ENCODE measurements at places on chromosomes 11 and 22.

- no peak for DNase-seq
Measured at GRCh38 chr11:75873417-75874221, 58.6 kb downstream of the UVRAG start.

GRCh38 chr11:46296059-46296527 lies 18.6 kb downstream of the CREB3L1 start:
- no peak for DNase-seq

DNA sequence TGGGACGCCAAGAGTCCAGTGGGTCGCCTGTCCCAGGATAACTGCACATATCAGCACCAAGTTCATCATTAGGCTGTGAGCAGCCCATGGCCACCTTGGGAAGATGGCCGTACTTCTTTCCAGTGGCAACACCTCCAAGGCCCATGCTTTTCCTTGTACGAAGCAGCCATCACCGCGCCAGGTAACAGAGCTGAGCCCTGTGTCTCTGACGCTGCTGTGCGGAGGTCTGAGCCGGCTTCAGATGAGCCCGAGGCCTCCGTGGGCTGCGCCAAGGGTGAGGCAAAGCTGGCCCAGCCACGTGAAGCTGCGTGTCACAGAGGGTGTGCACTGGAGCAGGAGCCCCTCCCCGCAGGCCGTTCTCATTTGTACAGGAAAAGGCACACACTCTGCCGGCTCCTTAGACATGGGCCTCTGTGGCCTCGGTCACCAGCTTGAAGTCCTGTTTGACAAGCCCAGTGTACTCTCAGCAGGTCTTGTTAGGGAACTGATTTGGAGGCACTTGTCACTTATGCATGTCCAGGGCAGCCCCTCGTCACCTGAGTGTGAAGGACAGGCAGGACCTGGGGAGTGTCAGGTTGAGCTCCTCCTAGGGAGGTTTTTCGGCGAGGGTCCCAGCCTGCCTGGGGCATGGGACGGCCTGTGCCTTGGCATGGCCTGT lies 401.5 kb downstream of the TBC1D22A start:
- no peak for DNase-seq

- DNase-seq: no peak
Measured at GRCh38 chr22:37213218-37213855, 1.1 kb upstream of the SSTR3 start.

DNA sequence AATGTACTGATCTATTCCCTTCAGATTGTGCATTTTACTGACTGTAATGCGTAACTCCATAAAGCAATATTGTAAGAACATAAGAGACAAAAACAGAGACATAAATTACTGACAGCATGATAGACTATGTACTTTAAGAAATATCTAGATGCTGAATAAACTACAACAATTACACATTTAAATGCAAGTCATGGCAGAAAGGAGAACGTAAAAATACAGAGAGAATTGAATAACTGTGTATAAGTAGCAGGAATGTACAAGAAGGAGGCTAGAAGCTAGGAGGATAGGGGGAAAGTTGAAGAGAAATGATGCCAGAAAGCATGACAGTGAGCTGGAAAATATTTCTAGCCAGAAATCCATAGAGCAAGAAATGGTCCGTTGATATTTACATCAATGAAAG lies 74.0 kb upstream of the FAM181B start:
- no peak for DNase-seq

DNA sequence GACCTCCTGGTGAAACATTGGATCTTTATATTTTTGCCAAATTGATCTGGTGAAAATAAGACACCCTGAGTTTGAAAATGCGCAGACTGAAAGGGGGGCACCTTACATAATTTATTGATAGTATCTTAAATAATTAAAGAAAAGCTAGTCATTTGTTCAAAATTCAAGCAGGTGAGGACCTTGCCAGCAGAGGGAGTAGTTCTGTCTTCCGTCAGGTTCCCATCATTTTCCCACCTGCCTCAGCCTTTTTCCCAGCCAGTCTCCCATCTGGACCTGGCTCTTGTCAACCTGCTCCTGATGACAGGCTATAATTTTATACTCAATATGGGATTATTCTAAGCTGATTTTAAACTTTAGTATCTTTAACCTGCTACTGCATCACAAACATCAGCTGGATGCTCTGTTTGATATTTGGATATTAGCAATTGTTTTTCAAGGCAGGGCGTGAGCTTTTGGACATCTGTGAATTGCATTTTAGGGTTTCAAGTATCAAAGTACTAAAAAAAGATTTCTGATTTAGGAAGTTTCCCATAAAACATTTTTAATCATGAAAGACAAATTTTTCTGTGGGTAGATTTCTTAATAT lies 132.0 kb downstream of the ELP4 start:
- DNase-seq: peak; percentile 5

DNA sequence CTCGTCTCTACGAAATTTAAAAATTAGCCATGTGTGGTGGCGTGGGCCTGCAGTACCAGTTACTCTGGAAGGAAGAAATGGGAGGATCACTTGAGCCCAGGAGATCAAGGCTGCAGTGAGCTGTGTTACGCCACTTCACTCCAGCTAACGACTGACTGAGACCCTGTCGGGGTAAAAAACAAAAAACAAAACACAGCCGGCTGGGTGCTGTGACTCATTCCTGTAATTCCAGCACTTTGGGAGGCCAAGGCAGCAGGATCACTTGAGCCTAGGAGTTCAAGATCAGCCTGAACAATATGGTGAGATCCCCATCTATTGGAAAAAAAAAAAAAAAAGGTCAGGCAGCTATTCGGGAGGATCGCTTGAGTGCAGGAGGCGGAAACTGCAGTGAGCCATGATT lies 2.4 kb downstream of the PAFAH1B2 start:
- DNase-seq: no peak

- DNase-seq: peak; percentile 43
Measured at GRCh38 chr11:110077831-110078325, 15.3 kb upstream of the ZC3H12C start.

GRCh38 chr11:40405614-40406013 lies 1053.8 kb downstream of the LRRC4C start:
- no peak for DNase-seq

- no peak for DNase-seq
Measured at GRCh38 chr11:79042824-79043223, 398.0 kb downstream of the TENM4 start.

GRCh38 chr11:111302298-111302697 lies 4.0 kb downstream of the POU2AF3 start:
- no peak for DNase-seq

- DNase-seq: no peak
Measured at GRCh38 chr11:116062490-116063171, 558.4 kb upstream of the CADM1 start.

DNA sequence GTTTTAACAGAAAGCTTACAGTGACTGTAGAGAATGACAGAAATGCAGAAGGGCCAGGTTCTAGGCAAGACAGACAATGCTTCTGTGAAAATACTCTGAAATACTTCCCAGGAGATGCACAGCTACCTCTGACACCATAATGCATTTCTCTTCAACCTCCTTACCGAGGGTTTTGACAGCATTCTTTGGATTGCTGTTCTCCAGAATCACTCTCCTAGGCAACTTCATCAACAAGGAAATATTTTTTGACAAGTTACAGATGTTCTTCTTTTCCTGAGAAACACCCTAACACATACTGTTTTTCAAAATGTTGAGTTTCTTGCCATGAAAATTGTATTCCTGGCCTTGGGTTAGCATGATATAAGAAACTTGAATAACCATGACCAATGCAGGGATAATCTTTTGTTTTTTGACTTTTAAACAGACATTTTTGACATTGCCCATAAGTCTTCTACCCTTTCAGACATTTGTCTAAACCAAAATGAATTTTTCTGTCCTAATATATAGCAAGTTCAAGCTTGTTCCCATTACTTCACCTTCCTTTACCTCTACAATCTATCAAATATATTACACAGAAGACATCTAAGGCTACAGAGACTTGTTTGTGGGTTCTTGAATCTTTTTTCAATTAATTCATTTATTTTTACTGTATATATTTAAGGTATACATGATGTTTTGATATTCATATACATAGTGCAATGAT lies 108.1 kb downstream of the CCDC34 start:
- DNase-seq: no peak

DNA sequence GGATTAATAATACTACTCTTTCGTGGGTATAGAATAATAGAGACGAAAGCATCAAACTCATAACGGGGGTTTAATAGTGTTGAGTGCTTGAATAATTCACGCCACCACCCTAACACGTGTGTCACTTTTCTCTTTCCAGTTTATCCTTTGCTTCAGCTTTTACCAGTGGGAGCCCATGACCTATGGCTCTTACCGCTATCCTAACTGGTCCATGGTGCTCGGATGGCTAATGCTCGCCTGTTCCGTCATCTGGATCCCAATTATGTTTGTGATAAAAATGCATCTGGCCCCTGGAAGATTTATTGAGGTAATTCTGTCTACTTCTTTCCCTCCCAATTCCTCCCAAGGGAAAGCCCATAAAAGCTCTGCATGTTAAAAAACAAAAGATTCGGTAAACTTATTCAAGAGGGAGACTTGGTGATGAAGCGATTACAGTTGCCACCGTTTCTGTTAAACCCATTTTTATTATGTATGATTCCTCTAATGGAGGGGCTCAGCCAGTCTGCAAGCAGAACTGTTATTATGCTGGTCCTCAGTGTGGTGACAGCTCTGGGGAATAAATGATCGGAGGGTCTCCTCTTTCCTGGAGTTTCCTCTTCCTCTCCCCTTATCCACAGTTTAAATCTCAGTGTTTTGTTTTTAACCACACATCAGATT lies 17.1 kb upstream of the NELL1 start:
- DNase-seq: no peak

- DNase-seq: no peak
Measured at GRCh38 chr11:105857728-105858127, 164.3 kb downstream of the MSANTD4 start.

GRCh38 chr22:35510481-35510934 lies 30.1 kb upstream of the RASD2 start:
- no peak for DNase-seq

DNA sequence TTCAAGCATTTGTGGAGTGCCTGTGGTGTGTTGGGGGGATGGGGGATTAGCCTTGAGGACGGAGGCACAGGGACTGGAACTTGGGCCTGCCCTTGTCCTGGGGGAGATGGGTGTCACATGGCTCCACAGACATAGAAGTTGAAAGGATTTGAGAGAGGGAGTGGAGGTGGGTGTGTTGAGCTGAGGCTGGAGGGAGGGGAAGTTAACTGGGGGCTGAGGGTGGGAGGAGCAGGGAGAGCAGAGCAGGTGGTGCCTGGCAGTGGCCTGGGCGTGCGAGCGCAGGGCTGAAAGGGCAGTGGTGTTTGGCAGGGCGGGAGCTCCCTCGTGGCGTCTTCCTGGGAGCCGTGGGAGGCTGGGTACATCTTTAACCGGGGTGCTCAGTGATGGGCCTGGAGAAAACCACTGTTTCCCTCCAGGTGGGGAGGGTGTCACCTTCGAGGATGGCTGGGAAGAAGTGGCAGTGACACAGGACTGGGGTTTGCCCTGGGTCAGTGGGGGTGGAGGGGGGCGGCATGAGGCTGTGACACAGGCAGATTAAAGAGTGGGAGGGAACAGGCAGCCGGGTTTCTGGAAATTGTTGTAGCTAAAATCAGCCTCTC lies 45.5 kb downstream of the AP2A2 start:
- no peak for DNase-seq

- no peak for DNase-seq
Measured at GRCh38 chr22:29719899-29720645, at the start of gene CABP7. TSS of gene CABP7 (plus strand) at chr22:29720003. CDS start at chr22:29720425, 422 bp downstream.

GRCh38 chr11:71103266-71103665 lies 149.1 kb downstream of the SHANK2 start:
- DNase-seq: no peak

DNA sequence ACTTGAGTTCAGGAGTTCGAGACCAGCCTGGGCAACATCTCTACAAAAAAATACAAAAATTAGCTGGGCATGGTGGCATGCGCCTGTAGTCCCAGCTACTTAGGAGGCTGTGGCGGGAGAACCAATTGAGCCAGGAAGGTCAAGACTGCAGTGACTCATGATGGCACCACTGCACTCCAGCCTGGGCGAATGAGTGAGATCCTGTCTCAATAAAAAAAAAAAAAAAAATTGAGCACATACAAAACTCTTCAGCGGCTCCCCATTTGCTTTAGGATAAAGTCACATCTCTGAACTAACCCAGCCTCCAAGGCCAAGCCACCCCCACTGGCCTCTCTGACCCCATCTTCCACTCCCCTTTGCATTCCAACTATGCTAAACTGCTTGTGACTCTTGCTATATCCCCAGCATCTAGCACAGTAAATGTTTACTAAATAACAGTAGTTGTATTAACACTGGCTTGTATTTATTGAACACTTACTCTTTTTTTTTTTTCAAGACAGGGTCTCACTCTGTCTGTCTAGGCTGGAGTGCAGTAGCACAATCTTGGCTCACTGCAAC lies 28.9 kb downstream of the CREB3L1 start:
- no peak for DNase-seq

GRCh38 chr22:50281384-50281760 lies 11.2 kb upstream of the MAPK11 start:
- DNase-seq: no peak

DNA sequence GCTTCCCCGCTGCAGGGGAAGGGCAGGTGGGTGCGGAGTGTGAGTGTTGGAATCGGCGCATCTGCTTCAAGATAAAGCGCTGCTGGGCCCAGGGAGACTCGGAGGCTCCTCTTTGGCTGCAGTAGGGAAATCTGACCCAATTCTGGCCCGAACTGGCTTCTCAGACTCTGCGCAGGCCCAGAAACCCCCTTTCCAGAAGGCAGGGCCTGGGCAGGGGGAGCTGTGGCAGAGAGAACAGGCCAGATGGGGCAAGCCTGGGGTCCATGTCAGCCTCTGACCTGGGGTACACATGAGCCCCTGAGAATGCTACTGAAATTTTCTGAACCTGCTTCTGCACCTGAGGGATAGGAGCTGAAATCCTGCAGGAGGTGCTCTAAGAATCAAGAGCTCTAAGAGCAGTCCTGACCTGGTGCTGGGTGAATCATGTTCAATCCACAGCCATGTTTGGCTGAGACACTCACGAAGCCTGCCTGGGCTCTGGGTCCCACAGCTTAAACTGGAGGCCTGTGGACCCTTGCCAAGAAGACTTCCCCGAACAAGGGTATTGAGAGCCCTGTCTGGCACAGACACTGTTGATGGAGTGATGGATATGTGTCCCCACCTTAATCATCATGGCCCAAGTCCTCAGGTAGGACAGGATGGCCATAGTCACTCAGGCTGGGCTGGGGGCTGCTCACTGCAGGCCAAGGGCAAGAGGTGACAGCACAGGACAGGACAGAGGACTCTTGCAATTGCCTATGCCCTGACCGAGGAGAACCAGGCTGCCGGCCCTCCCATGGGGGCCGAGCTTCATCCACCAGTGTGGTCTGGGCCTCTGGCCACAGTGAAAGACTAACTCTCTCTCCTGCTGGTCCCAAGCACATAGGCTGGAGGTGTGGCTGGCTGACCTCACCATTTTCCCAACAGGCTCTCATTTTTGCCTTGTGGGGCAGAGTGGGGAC lies 6.9 kb downstream of the RAB3IL1 start:
- no peak for DNase-seq

GRCh38 chr22:48797731-48798130 lies 1029.9 kb downstream of the BRD1 start:
- DNase-seq: no peak

- no peak for DNase-seq
Measured at GRCh38 chr11:96337541-96338431, 5.2 kb downstream of the MAML2 start.
